ENCODE measurements at places on chromosomes 6 and 20.

DNA sequence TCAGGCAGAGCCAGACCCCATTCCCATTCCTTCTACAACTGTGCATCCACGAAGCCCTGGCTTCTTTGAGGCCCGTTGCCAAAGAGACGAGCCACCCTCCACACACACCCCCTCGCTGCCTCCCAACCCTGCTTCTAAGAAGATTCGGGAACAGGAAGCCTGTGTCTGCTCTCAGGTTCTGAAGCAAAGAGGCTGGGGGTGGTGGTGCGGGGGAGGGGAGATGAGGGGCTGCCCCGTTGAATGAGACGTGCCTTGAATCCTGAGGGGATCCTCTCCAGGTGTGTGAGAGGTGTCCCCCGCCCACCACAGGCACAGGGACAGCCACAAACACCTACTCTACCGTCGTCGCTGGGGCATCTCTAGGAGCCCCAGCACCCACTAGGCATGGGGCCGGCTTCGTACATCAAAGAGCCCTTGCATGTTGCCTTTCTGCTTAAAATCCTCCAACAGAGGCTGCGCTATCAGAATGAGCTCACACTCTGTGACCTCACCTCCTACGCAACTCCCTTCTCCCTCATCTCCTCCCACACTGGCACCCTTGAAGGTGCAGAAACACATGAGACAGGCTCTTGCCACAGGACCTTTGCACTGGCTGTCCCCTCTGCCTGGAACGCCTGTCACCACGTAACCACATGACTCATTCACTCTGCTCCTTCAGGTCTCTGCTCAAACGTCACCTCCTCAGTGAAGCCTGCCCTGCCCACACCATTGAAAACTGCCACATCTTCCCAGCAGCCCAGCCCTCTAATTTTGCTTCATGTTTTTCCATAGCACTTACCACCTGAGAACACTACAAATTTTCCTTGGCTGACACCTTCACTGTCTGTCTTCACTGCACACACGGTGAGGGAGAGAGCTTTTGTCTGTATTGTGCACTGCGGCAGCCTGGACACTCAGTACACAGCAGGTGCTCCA, 58.5 kb downstream of the PREX1 start:
- DNase-seq, result peak; percentile 58

DNA sequence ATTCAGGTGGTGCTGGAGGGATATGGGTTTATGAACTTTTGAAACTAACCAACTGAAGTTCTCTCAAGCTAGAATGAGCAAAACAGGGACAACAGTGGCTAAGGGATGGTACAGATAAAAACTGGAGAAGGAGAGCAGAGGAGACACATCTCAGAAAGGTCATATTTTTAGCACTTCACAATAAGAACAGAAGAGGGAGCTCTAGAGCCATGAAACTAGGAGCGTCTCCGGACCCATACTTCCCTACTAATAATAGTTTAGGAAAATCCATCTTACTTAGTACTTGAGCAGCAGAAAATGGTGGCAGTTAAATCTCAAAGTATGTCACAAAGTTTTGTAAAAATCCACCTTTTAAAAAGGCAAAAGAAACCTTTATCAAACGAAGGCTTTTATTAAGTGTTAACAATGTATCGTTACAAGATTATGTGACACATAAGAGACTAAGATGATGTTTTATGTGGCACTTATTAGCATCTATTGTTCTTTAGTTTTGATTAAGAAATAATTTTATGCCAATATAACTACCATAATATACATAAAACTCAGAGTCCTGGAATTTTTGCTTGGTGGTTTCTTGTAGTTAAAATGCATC, 278.6 kb downstream of the TBC1D32 start:
- DNase-seq, result peak; percentile 70

DNA sequence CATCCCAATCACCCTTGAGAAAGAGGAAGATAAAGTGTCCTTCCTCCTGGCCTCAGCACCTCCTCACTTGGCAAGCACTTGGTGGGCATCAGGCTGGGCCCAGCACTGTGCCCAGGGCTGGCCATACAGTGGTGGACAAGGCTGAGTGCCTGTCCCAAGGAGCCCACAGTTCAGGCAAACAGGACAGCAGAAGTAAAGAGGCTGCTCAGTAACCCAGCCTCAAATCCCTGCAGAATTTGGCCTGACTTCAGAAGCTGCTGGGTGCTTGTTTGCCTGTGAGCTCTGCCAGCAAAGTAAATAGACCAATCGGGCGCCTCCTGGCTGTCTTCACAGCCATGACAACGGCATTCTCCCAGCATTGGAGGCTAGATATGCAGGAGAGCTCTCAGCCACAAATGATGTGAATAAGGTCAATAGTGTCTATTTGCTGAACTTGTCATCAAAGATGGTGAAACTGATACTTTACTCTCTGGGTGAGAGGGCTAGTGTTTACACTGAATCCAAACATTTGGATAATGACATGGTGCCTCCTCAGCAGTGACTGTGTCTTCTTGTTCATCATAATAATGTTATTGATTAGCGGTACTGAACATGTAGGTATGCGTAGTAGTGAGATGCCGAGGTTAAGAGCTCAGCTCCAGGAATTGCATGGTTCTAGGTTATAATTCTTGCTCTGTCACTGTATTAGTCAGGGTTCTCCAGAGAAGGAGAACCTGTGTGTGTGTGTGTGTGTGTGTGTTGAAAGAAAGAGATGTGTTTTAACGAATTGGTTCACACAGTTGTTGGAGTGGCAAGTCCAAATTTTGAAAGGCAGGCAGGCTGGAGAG, 36.9 kb upstream of the FANCE start:
- peak; percentile 33 for DNase-seq

DNA sequence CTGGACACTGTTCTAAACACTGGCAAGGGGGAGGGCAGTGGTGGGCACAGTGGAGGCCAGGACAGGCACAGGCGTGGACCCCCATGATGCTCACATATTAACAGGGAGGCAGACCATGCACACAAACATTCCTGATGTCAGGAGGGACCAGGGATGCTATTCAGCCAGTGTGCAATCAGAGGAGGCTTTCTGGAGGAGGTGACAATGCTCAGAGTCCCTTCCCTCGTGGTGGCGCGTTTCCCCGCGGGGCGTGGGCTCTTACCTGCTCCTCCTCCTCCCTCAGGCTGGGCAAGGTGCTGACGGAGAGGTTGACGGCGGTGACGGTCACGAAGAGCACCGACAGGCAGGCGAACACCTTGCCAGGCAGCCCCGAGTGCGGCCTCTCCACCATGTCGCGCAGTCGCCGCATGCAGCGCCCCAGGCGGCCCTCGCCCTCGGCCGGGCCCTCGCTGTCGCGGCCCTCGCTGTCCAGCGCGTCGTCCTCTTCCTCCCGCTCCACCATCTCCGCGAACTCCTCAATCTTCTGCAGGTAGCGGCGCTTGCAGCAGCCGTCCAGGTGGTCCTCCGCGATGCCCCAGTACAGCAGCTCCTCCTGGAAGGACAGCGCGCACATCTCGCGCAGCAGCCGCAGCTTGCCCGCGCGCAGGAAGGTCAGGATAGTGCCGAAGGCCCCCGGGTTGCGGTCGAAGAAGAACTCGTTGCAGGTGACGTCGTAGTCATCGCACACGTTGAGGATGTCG, 13.4 kb downstream of the KCNG1 start:
- DNase-seq, result no peak

All from hematopoietic multipotent progenitor cell treated with erythropoietin and hydrocortisone succinate and interleukin-3 and kit ligand, for 8 days (in vitro differentiated cells).